Activated CD8-positive, alpha-beta memory T cell treated with anti-CD3 and anti-CD28 coated beads for 4 hours (primary cell): ENCODE measurements at places on chromosomes 1 and 21.

DNA sequence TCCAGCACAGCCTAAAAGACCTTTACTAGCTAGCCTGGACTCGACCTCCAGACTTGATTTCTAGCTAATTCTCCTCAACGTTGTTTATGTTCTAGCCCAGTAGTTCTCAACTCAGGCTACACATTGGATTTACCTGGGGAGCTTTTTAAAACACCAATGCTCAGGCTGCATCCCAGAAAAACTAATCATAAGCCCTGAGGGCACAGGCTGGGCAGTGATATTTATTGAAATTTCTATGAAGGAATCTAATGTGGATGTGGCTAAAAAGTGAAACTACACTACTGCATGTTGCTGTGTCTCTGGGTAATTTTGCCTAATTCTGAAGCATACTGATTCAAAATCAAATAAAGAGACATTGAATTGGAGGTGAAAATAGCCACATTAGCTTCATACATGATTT is 479.4 kb downstream of the KCNT2 start:
- DNase-seq = no peak

- no peak for DNase-seq
Measured at GRCh38 chr1:47656719-47657685, 219.2 kb downstream of the FOXD2 start.

GRCh38 chr1:160997323-160998038 is 23.5 kb downstream of the F11R start:
- DNase-seq = no peak

- DNase-seq = no peak
Measured at GRCh38 chr1:908661-909060, 15.1 kb upstream of the SAMD11 start.

DNA sequence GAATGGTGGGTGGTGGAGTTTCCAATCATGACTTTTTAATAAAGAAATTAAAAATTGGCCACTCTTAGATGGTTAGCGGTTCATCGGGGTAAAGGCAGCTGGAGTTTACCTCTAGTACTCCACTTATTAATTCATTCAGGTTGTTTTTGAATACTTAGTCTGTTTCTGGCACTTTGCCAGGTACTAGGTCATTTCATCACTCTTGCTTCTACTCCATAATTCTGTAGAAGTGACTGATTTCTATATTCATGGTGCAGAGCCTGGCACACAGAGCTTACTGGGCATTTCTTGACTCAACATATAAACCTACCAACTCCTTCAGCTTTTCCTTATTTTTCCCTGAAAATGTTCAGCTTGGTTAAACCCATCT is 31.5 kb downstream of the FOXD2 start:
- no peak for DNase-seq

GRCh38 chr1:194889310-194889709 is 1702.9 kb upstream of the B3GALT2 start:
- DNase-seq = no peak
